ENCODE measurements at places on chromosomes 7 and 10. TPM values are rescaled to one million over a fixed set of nuclear protein-coding genes. Genes with fewer than 3 reads are reported as not detected.

DNA sequence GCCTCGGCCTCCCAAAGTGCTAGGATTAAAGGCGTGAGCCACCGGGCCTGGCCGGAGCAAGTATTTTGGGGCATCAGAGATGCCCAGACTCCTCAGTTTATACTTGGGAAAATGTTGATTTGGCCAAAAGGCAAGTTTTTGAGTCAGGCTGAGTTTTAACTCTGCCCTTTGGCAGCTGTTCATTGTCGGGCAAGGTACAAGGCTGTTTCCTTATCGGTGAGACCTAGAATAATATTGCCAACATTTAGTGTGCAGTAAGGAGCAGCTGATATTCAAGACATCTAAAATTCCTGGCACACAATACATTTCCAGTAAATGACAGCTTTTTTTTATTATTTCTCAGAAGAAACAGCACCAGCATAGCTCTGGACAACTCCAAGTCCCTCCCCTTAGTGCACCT lies 147.6 kb upstream of the C7orf33 start:
- no peak for DNase-seq

- DNase-seq, result no peak
Measured at GRCh38 chr10:132593900-132594876, 56.6 kb downstream of the INPP5A start.

DNA sequence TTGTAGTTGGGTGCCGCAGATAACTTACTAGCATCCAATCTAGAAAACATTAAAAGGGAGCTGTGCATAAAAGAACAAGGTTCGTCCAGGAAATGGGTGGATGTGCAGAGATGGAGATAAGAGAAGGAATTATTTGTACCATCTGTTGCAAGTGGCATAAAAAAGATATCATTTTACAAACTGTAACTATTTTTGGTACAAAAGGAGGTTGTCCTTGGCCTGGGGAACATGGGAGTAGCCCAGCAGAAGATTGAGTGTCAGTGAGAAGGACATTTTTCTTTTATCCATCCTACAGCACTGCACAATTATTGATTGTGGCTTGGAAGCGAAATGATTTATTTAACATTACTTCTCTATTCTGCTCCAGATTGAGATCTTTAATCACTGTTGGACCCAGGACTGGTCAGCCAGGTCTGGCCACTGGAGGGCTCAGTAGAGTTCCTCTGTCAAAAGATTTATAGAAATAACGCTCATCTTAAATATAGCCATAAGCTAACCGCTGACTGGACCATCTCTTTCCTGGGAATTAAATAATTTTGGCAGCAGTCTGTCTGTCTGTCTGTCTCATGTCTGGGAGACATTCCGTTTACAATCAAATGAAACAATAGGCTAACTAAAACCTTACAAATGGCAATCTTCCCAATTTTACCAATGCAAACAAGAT lies 254.1 kb downstream of the KIAA1217 start:
- DNase-seq, result peak; percentile 41

DNA sequence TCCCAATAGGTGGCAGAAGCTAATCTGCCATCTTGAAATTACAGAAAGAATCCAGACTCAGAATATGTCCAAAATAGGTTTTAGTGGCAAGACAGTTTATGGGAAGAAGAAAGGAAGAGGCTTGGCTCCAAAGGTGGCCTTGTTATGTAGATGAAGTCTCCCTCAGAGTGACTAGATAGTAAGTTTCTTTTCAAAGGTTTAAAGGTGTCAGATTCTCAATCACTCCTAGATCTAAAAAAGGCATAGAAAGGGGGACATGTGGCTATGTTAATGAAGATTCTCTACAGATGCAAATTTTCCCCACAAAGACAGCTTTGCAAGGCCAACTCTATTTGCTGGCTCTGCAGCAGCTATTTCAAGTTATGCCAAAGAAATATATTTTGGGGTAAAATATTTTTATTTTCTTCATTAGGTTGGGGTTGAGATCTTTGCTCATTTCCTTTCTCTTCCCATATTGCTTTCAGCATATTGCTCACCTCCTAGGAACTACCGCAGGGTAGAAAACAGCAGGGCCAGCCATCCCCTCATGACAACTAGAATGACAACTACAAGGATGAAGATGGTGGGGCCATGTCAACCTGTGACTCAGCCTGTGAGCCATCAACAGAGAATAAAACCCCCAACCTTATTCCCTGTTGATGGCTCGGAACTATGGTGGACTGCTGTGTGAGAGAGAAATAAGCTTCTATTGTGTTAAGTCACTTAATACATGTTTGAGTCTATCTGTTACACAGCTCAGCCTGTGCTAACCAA lies 274.0 kb upstream of the GALNT17 start:
- no peak for DNase-seq

DNA sequence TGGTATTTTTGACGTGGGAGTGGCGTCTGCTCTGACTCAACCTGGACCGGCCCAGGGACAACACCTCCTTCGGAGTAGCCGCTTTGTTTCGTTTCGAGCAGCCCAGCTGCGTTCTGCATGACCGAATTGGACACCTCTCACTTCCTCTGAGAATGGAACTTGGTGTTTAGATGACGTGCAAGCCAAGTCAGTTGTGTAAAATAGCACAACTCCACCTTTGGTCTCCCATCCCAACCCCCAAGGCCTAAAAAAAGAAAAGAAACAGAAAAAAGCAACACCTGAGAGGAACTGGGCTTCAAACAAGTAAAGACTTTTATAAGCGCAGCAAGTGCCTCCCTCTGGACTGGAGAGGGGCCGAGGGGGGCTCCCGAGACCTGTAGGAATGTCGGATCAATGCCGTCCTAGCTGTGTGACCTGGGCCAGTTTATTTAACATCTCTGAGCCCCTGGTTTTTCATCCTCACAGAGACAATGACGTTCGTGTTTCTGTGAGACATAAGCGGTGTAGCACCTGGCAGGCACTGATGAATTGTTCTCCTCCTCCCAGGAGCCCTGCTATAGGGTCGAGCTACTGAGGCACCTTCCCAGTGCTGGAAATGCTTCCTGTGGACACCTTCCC lies 52.0 kb upstream of the SMNDC1 start:
- DNase-seq, result peak; percentile 79

GRCh38 chr7:80790877-80791276 lies 128.0 kb downstream of the SEMA3C start:
- DNase-seq, result no peak

DNA sequence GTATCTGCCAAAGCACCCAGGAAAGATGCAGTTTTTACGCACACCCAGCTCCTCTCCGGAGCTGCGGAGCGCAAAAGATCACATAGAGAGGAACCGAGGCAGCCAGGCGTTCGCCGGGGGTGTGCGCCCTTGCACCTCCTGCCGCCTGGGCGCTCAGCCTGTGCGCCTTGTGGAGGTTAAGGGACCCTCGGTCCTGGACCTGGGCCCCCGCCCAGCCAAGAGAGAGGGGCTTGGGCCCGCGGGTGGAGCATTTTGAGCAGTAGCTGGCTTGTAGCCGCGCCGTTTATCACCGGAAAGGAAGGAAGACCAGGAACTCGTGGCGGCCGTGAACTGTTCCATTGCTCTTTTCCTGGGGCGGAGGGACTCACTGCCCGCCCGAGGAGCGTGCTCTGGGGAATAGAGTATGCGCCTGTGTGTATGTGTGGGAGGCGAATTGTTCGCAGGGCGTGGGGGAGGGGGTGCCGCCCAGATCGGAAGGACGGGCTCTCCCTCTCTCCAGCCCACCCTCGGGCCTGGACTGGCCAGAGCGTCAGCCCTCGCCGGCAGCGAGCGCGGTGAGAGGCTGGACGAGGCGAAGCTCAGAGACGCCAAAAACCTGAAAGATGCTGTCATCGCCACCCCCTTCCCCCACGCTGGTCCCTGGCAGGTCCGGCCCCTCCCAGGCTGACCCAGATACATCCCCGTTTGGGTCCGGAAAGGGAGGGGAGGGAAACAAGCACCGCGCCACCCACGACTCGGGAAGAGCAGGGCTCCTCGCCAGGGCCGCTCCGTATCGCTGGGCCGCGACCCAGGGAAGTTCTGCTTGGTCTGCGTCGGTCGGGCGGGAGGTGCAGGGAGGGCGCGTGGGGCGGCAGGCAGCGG lies 1.2 kb upstream of the WNT2 start:
- DNase-seq, result peak; percentile 4

DNA sequence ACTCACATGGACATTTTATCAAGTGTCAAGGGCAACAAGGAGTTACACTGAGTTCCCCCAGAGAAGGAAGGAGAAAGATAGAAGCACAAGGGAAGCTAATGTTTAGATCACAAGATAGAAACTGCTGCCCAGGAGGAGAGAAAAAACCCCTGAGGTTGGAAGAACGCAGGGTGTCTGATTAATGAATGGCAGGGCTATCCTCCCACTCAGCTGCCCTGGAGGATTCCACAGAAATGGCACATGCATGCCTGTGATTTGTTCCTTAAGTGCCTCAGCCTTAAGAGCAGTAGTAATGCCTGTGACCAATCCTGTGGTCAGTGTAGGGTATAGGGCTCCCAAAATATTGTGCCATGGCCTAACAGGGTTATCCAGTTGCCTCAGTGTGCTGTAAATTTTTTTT lies 20.2 kb downstream of the DNAJB9 start:
- DNase-seq, result no peak

GRCh38 chr7:56250135-56250534 lies 133.9 kb upstream of the NUPR2 start:
- no peak for DNase-seq

GRCh38 chr7:108086546-108086945 lies 43.6 kb downstream of the LAMB4 start:
- DNase-seq, result peak; percentile 53

DNA sequence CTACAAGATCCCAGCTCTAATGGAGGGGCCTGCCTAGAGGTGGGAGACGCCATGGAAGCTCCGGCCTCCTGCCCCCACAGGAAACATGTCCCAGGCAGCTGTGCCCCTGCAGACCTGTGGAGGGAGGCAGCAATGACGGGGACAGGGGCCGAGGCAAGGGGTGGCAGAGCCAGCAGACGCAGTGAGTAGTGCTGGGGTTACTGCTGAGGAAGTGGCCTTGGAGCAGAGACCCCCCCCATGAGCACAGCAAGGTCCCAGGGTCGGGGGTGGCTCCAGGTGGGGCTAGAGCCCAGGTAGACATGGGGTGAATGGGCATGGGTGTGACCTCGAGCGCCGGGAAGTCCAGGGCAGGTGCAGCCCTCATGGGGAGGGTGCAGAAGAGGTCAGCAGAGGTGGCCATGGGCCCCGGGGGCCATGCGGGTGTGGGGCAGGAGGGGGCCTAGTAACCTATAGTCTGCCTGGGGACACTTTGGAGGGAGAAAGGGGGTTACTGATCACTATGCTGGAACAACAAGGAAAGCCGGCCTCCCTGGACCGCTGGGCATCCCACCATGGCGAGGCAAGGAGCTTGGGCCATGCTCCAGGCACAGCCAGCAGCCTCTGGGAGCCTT lies 45.5 kb downstream of the JAKMIP3 start:
- no peak for DNase-seq

GRCh38 chr7:5713124-5713912 lies 68.1 kb downstream of the RNF216 start:
- DNase-seq, result no peak

- DNase-seq, result no peak
Measured at GRCh38 chr7:18995811-18996426, 121.5 kb downstream of the TWIST1 start.

GRCh38 chr7:44156453-44157010 lies 15.4 kb upstream of the MYL7 start:
- no peak for DNase-seq

DNA sequence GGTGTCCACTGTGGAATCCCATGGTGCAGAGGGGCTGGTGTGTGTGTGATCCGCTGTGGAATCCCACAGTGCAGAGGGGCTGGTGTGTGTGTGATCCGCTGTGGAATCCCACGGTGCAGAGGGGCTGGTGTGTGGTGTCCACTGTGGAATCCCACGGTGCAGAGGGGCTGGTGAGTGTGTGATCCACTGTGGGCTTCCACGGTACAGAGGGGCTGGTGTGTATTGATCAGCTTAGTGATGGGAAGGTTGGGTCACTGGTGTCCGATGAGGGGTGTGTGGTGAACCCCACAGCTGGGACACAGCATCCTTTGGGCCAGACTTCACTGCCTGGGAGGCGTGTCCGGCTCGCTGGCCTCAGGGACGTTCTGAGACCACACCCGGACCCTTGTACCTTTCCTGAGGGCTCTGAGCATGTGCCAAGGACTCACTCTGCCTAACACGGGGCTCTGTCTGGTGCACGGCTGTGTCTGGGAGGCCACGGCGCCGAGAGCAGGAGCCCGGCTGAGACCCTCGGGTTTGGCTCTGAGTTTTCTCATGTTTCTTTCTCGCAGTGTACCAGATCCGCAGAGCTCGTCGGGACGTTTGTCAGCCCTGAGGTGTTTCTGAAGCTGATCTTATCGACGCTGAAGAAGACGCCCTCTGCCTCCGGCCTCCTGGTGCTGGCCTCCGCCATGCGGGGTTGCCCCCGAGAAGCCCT lies 29.3 kb upstream of the PRKAR1B start:
- no peak for DNase-seq

GRCh38 chr7:2862831-2863361 lies 18.8 kb upstream of the GNA12 start:
- peak; percentile 23 for DNase-seq

HDAC9 gene
- total RNA-seq, result 6.8 TPM

CTAGE6 gene
- not detected for total RNA-seq

PTEN gene
- total RNA-seq, result 7.8 TPM

TRPV6 gene
- 0.63 TPM for total RNA-seq

LRRC17 gene
- not detected for total RNA-seq

ASB10 gene
- total RNA-seq, result not detected

HTR7 gene
- total RNA-seq, result 0.62 TPM

LRRN3 gene
- not detected for total RNA-seq

LOXL4 gene
- 7.8 TPM for total RNA-seq

LRMDA gene
- total RNA-seq, result 3.6 TPM

MYH16 gene
- 4.7 TPM for total RNA-seq

GHRHR gene
- not detected for total RNA-seq

PDZD7 gene
- 2.8 TPM for total RNA-seq

TSPAN12 gene
- 7.2 TPM for total RNA-seq

CYP2C19 gene
- not detected for total RNA-seq

ITGB8 gene
- total RNA-seq, result 13.9 TPM

PTF1A gene
- not detected for total RNA-seq

ASB15 gene
- not detected for total RNA-seq

HABP2 gene
- not detected for total RNA-seq
